ENCODE measurements at places on chromosomes 12 and 14. TPM values are rescaled to one million over a fixed set of nuclear protein-coding genes. Genes with fewer than 3 reads are reported as not detected.

RFC5 gene
- total RNA-seq = 64.2 TPM

GRCh38 chr14:105023144-105023543 lies 2.3 kb upstream of the CDCA4 start:
- no peak for DNase-seq

GRCh38 chr12:29743801-29744200 lies 39.9 kb downstream of the TMTC1 start:
- DNase-seq = no peak

DNA sequence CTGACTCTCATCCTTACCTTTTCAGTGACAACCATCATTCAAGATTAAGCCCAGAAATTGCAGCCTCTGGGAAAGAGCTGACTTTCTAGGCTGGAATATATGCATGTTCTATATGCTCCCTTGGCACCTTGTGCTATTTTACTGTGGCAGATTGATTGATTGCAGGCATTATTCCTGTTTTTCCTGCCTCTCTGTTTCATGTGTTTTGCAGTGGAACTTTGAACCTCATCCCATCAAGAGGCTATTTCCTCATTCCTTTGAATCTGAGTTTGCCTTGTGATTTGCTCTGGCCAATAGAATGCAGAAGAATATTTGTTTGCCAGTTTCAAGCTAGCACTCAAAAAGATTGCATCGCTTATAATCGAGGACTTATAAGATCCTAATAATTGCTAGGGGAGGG lies 174.8 kb upstream of the DCN start:
- no peak for DNase-seq

DNA sequence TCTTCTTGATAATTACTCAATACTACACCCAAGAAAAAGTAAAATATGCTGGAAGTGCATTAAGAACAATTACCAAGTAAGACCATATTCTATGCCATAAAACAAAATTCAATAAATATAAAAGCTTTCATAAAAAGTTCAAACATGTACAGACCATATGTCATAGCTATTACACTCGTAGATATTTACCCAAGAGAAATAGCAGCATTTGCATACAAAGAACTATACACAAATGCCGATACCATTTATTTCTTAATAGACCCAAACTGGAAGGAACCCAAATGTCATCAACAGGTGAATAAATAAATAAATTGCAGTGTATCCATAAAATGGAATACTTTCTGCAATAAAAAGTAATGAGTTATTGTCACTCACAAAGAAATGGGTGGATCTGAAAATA lies 78.3 kb upstream of the SLC16A7 start:
- DNase-seq = no peak

DNA sequence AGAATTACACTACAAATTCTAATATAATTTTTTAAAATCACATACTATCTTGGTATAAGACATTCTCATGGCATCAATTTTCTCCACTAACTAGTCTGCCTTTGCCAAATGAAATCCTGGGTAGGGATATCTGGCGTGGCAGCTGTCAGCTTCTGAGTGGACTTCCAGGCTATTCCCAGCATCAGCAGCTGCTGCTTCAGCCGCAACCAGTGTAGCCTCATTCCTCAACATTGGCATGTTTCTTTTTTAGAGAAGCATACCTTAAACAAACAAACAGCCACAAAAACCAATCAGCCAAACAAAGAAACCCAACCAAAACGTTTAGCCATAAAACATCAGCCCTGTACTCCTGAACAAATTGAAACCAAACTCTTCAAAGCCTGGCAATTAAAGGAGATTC lies 235.8 kb downstream of the SSPN start:
- DNase-seq = no peak

RPGRIP1 gene
- total RNA-seq = not detected

DNA sequence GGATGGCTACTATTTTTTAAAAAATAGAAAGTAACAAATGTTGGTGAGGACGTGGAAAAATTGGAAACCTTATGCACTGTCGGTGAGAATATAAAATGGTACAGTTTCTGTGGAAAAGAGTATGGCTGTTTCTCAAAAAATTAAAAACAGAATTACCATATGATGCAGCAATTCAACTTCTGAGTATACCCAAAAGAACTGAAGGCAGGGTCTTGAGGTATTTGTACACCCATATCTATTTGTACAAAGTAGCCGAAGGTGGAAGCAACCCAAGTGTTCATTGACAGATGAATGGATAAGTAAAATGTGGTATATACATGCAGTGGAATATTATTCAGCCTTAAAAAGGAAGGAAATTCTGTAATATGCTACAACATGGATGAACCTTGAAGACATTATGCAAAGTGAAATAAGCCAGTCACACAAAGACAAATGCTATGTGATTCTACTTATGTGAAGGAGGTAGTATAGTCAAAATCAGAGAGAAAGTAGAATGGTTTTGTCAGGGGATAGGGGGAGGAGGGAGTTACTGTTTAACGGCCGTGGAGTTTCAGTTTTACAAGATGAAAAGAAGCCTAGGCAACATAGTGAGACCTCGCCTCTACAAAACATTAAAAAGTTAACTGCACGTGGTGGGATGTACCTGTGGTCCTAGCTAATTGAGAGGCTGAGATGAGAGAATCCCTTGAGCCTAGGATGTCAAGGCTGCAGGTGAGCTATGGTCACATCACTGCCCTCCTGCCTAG lies 38.4 kb upstream of the CCT2 start:
- DNase-seq = no peak

- DNase-seq = no peak
Observed at GRCh38 chr12:131892711-131893604, 1.5 kb upstream of the ULK1 start.

- no peak for DNase-seq
Observed at GRCh38 chr12:106910202-106910601, 45.5 kb upstream of the TMEM263 start.
